ENCODE measurements at places on chromosomes 5 and 9. TPM values are rescaled to one million over a fixed set of nuclear protein-coding genes. Genes with fewer than 3 reads are reported as not detected.

- DNase-seq: no peak
Observed at GRCh38 chr9:79572032-79572607, 355 bp downstream of the TLE4 start.

DNA sequence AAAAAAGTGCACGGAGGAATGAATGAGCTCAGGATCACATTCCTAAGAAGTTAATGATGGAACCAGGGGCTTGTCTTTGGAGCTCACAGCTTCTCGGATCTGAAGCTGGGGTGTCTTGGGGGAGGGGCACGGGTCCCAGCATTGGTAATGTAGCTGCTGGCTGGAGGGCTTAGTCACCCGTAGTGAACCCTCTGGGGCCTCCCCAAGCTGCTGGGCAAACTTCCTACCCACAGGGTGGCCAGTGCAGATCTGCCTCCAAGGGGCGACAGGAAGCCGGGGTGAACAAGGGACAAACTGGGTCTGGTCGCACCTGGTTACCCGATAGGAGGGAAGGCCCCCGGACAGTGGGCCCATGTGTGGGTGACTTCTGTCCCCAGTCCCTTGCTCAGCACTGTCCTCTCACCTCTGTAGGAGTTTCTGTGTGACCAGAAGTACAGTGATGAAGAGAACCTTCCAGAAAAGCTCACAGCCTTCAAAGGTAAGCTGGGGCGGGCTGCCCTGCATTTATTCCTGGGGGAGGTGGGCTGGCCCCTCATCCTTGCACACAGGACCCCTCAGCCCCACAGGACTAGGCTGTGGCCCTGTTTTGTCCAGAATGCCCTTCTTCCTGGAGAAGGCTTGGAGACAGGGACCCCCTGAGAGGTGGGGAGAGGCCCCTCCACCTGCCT lies 14.1 kb upstream of the NUP214 start:
- no peak for DNase-seq

DNA sequence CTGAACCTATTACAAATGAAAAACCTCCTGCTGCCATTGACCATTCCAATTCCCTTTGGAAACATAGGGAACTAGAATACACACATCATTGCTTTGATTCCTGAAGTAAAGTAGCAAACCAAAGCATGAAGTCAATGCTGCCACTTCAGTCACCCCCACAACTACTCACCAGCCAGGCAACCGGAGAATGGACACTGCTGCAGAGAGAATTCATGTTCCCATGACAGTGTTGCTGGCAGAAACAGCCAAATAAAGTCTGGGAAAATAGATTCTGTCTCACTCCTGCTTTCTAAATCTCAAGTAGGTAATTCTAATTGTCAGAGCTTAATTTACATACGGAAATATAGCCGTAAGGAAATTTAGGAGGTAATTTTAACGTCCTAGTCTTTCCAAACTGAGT lies 162.9 kb upstream of the PLPPR1 start:
- DNase-seq: no peak

- DNase-seq: no peak
Observed at GRCh38 chr5:34716986-34717385, 60.9 kb downstream of the RAI14 start.

DNA sequence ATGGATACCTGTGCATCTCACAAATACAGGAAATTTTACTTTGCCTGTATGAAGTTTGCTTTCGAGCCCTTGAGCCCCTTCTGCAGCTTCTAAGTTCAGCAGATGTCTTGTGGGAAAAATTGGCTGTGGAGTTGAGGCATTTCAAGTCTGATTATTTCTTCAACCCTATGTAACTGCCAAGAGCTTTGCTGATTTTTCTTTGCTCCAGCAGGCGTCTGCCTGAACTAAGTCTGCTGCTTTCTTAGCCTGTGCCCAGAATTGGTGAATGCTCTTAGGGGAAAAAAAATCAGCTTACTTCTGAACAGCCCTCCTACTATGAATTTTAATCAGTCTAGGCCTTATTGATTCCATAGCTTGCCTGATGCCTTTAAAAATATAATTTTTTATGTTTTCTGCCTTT lies 41.2 kb downstream of the RIC1 start:
- DNase-seq: no peak

DNA sequence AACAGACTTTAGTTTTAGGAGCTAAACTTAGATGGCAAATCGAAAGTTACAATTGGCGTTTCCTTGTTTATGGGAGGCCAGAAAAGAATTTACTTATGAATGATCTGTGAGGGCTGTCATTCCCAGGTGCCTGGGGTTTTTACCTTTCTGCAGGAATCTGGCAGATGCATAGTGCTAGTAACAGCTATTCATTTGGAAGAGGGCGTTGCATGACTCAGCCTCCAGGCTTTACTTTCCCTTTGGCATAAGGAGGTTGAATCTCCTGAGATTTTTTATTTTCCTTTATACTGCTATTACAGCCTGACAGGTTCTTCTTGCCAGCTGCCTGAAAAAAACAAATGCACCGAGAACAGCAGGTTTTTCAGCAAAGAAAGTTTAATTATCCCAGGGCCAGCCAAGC lies 30.0 kb downstream of the CARD6 start:
- DNase-seq: no peak

DNA sequence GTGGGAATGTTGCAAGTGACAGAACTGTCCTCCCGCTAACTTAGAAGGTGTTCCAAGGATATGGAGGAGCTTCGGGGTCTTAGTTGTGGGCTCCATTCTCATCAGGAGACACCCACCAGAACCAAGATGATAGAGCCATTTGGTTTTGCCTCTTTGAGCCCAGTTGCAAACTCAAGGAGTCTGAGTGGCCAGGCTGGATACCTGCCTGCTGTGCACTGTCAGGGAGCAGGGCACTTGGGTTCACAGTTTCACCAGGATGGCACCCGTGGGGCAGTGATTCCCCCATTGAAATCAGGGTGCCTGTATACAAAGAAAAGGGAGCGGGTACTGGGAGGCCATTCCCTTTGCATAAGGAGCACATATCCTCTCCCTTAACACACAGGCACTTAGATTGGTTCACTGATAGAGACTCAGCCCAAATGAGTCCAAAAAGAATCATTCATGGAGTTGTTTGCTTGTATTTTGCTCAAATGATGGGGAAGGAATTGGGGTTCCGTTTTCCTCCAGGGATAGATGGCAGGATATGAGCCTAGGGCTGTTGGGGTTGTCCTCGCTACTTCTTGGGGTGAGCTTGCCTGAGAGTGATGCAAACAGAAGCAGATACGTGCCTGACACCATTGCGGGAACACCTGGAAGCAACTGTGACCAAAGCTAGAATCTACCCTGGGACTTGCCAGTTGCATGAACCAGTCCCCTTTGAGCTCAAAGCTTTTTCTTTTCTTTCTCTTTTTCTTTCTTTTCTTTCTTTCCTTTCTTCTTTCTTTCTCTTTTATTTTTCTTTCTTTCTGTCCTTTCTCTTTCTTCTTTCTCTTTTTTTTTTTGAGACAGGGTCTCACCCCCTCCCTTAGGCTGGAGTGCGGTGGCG lies 1.3 kb upstream of the PRR7 start:
- no peak for DNase-seq

- DNase-seq: no peak
Observed at GRCh38 chr5:158433634-158434033, 574.7 kb upstream of the CLINT1 start.

- DNase-seq: no peak
Observed at GRCh38 chr5:131230406-131230805, 33.4 kb upstream of the CDC42SE2 start.

- DNase-seq: no peak
Observed at GRCh38 chr9:109816490-109816889, 36.5 kb downstream of the PALM2AKAP2 start.

DNA sequence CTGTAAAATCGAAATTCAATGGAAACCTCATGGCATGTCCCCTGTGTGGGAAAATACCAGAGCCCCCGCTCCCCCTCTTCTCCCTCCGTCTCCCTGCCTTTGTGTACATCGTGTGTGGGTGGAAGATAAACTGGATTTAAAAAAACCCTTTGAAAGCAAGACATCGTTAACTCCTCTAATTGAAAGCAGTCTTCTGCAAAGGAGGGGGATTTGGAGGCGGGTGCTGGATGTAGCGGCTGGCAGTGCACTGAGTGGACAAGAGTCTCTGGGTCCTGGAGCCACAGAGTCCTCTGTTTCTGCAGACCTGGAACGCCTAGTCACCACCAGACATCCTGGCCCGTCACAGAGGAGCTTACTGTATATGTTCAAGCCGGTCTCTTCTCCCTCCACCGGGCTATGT lies 169.4 kb downstream of the PAPPA start:
- DNase-seq: no peak

DNA sequence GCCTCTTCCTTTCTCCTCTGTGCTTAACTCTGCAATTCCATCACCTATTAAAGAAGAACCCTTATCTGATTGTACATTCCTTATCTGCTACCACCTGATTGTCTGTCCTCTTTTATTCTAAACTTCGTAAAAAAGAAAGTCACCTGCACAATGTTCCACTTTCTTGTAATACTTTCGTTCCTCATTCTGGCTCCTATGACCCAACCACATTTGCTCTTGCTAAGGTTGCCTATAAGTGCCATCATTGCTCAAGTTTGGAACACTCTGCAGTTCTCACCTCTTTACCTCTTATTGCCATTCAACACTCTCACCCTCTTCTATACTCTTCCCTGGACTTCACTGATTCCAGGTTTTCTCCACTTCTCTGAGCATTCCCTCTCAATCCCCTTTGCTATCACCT lies 10.1 kb downstream of the TAF1L start:
- DNase-seq: no peak

- DNase-seq: no peak
Observed at GRCh38 chr5:134659456-134659855, 10.9 kb downstream of the SEC24A start.

GRCh38 chr5:142617416-142618129 lies 68.3 kb downstream of the FGF1 start:
- DNase-seq: no peak

The TMC1 gene
- total RNA-seq: not detected

The LCN10 gene
- not detected for total RNA-seq

The SEMA5A gene
- 2.9 TPM for total RNA-seq

The FREM1 gene
- total RNA-seq: 0.27 TPM

The BTNL3 gene
- total RNA-seq: not detected

The ABL1 gene
- 29.8 TPM for total RNA-seq

The CCIN gene
- total RNA-seq: 0.22 TPM

The HINT2 gene
- total RNA-seq: 12.6 TPM
